ENCODE measurements at places on chromosomes 12 and 14. TPM values are rescaled to one million over a fixed set of nuclear protein-coding genes. Genes with fewer than 3 reads are reported as not detected.

GALNT6 gene
- 4.1 TPM for polyA plus RNA-seq

CD163 gene
- not detected for polyA plus RNA-seq

CRACR2A gene
- 1.8 TPM for polyA plus RNA-seq

PTPRO gene
- polyA plus RNA-seq, result not detected

RHOJ gene
- polyA plus RNA-seq, result not detected

ZBTB39 gene
- 4.7 TPM for polyA plus RNA-seq

PRR4 gene
- polyA plus RNA-seq, result 2.5 TPM

P3H3 gene
- 21.9 TPM for polyA plus RNA-seq

NGB gene
- not detected for polyA plus RNA-seq

FAIM2 gene
- not detected for polyA plus RNA-seq

RARG gene
- 16.4 TPM for polyA plus RNA-seq

SLC38A2 gene
- 131 TPM for polyA plus RNA-seq

RIMBP2 gene
- polyA plus RNA-seq, result not detected

ACOT4 gene
- 1.6 TPM for polyA plus RNA-seq

IAPP gene
- not detected for polyA plus RNA-seq

CLEC2D gene
- polyA plus RNA-seq, result 1.3 TPM

VSIG10 gene
- 18.0 TPM for polyA plus RNA-seq

CCDC196 gene
- polyA plus RNA-seq, result not detected

DNAJC22 gene
- polyA plus RNA-seq, result 18.0 TPM

GUCY2C gene
- not detected for polyA plus RNA-seq

LGR5 gene
- polyA plus RNA-seq, result not detected

TCP11L2 gene
- 1.8 TPM for polyA plus RNA-seq

SYCP3 gene
- polyA plus RNA-seq, result 0.22 TPM

LMNTD1 gene
- not detected for polyA plus RNA-seq

ZDHHC22 gene
- 0.16 TPM for polyA plus RNA-seq

MORN3 gene
- polyA plus RNA-seq, result 0.28 TPM

CATSPERB gene
- not detected for polyA plus RNA-seq

MGAT4C gene
- polyA plus RNA-seq, result not detected

ACSS3 gene
- 0.06 TPM for polyA plus RNA-seq

TSPAN19 gene
- 0.12 TPM for polyA plus RNA-seq

MYO1H gene
- polyA plus RNA-seq, result not detected

C1R gene
- 31.4 TPM for polyA plus RNA-seq

ZBTB42 gene
- 2.6 TPM for polyA plus RNA-seq

CLBA1 gene
- polyA plus RNA-seq, result 12.5 TPM

PCED1B gene
- polyA plus RNA-seq, result 108 TPM

GOLGA5 gene
- 27.4 TPM for polyA plus RNA-seq

DDX23 gene
- 112 TPM for polyA plus RNA-seq

PTCSC3 gene
- polyA plus RNA-seq, result not detected

OVCH1 gene
- polyA plus RNA-seq, result not detected

PLEKHG3 gene
- 21.9 TPM for polyA plus RNA-seq

KCNJ8 gene
- 0.79 TPM for polyA plus RNA-seq

SIRT4 gene
- 1.6 TPM for polyA plus RNA-seq

ARHGDIB gene
- polyA plus RNA-seq, result 1.0 TPM

TMEM52B gene
- polyA plus RNA-seq, result 0.05 TPM

KERA gene
- polyA plus RNA-seq, result not detected

IRAK3 gene
- polyA plus RNA-seq, result 0.16 TPM

SOAT2 gene
- polyA plus RNA-seq, result 0.21 TPM

MMP17 gene
- 7.2 TPM for polyA plus RNA-seq

AMN gene
- polyA plus RNA-seq, result 0.58 TPM
